ENCODE measurements at places on chromosomes 7 and 10.

GRCh38 chr7:158444501-158445420, 142.9 kb downstream of the PTPRN2 start:
- DNase-seq, result peak; percentile 72

- no peak for DNase-seq
Measured at GRCh38 chr7:122442929-122443328, 138.4 kb upstream of the FEZF1 start.

DNA sequence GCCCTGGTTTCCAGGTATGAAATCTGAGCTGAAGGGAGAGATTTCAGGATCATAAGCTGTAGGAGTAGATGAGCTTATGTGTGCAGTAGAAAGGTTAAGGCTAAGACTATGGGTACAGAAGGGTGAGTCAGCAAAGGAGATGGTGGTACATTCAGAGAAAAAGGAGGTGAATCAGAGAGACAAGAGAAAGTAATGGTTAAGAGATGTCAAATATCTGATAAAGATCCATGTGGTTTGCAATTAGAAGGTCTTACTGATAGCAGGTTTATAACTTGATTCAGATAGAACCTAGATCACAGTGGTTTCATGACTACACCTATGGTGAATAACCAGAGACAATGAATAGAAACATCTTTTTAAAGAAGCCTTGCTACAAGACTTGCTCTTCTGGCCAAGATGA, 4.5 kb upstream of the NPY start:
- no peak for DNase-seq

- DNase-seq, result no peak
Measured at GRCh38 chr7:98991141-98991540, 112.8 kb downstream of the TRRAP start.

- DNase-seq, result no peak
Measured at GRCh38 chr7:77276120-77276519, 76.5 kb upstream of the FGL2 start.

DNA sequence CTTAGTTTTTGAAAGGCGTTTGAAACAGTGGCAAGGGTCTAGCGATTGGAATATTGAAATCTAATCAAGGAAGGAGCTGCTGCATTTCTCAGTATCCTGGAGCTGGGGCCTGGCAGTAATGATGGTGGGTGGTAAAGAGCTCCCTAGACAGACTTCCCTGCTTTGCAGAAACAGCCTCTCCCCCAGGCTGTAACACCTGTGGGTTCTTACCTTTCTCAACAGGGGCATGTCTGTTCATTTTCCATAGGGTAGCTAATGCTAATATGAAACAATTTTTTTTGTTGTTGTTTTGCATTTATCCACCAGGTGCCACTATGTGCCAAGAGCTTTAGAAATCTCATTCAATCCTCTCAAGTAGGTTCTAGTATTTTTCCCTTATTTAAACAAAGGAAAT, 345.5 kb downstream of the REEP3 start:
- no peak for DNase-seq

DNA sequence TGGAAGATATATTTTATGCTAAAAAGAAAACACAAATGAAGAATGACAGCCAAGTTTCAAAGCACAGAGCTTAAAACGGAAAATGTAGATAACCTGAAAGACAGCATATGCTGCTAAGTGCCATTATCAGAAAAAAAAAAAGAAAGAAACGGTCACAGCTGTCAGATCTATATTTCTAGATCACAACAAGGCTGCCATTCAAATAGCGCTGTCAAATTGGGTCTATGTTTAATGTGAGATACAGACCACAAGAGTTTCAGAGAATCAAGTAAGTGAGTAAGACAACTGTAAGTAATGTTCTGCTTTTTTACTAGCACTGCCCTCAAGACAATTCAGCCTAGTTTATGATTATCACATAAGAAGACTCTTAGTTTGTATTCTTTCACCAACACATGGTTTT, 66.1 kb upstream of the RNF148 start:
- no peak for DNase-seq

GRCh38 chr10:78896159-78896928, 172.4 kb upstream of the ZMIZ1 start:
- no peak for DNase-seq

- DNase-seq, result no peak
Measured at GRCh38 chr7:143416565-143417149, 8.0 kb upstream of the EPHA1 start.

GRCh38 chr10:109894516-109894915, 28.8 kb downstream of the XPNPEP1 start:
- DNase-seq, result no peak

GRCh38 chr7:99254390-99254789, 18.2 kb upstream of the MYH16 start:
- DNase-seq, result no peak

GRCh38 chr10:76868098-76868977, 769.3 kb downstream of the KCNMA1 start:
- no peak for DNase-seq

DNA sequence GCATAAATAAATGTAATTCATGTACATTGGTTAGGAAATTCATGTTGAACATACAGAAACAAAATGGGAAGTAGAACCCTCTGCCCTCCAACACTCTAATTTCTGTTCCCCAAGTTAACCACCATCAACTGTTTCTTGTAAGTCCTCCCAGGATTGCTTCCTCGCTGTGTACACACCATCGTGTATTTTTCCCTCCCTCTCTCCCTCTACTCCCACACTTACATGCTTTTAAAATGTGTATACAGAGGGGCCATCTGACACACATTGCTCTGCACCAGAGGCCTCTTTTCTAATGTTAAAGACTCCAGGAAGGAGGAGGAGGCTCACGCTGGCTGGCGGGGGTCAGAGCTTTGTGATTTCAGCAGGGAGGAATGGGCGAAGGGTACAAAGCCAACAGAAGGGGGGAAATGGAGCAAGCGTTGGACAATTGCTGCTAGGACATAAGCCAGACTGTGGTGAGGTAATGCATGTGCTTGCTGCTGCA, 1.9 kb upstream of the EPHA1 start:
- DNase-seq, result no peak

GRCh38 chr10:50362547-50363125, 111.3 kb upstream of the ASAH2 start:
- no peak for DNase-seq

DNA sequence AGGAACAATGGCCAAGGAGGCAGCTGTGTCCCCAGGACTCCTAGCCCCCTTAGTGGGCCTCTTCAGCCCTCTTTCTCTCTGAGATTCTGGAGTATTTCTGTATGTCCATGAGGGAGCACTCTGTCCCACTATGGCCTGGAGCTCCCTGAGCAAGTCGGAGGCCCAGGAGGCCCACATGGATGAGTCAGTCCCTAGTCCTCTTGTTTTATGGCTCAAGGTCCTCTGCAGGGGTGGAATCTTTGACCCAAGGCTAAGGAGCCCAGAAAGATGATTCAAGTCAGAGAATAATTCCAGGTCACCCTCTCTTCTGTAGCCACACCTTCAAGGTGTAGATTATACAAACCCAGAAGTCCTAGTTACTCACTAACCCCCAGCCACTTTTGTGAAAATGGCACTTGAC, 125.6 kb downstream of the PLXNA4 start:
- no peak for DNase-seq

- no peak for DNase-seq
Measured at GRCh38 chr7:25923741-25924460, 228.1 kb upstream of the NFE2L3 start.

DNA sequence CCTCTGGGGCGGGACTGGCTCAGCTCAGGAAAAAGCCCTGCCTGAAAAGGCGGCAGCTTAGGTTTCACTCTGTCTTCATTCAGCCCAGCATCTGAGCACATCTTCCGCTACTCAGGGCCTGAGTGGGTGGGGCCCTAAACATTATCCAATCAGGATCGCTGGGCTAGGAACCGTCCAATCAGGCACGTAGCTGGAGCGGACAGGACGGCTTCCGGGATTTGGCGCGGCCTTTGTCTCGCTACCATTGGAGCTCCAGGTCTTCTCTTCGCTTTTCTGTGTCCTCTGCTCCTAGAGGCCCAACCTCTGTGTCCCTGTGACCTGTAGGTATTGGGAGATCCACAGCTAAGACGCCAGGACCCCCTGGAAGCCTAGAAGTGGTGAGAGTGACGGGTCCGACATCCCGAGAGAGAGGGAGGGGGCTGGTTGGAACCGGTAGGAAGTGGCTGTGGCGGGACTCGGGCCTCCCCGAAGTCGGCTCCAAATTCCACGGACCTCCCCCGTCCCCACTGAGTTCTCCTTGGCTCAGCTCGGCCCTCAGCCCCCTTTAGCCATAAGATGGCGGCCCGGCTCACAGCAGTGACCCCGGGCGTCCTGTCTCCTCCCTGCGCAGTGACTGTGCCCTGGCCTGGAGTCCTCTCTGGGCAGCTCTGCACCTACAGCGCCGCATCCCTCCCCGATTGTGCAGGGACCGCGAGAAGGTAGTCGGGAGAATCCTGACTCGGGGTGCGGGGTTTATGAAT, 99.1 kb downstream of the ZNF680 start:
- peak; percentile 49 for DNase-seq

- no peak for DNase-seq
Measured at GRCh38 chr7:50774319-50774718, 8.4 kb downstream of the GRB10 start.

- no peak for DNase-seq
Measured at GRCh38 chr10:31157123-31158010, 125.7 kb upstream of the ZNF438 start.

DNA sequence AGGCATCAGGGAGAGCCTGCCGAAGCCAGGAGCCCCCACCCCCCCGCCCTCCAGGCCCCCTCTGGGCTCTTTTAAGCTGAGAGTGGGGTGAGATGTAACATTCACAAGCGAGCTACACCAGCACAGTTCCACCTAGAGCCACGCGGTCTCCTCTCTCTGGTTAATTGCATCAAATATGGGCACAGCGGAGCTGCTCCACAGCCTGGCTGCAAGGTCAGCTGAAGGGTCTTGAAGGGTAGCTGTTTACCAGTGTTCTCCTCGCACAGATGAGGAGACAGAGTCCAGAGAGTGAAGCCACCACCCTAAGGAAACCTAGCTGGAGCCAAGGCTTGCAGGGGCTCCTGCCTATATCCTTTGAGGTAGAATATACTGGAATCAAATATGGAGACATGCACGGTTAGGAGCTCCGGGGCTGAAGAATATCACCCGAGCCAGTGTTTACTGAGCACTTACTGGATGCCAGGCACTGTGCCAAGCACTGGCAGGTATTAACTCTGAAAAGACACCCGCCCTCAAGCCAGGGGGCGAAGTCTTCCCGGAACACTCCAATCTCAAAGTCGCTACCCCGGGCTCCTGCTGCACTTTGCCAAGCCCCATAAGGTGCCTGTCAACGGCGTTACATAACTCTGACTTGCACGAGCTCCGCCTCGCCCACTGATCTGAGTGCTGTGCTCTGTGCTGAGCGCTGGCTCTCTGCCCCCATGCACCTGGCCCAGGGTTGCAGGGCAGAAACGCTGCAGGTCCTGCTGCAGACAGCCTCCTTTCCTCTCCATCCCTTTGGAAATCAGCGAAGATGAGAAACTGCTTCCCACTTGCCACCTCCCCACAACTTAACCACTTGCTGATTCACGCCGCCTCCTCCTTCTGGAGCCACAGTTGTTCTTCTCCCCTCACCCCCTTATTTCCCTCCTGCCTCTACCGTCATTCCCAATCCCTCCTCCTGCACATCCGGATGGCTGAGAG, 5.4 kb downstream of the CHST15 start:
- DNase-seq, result peak; percentile 47

DNA sequence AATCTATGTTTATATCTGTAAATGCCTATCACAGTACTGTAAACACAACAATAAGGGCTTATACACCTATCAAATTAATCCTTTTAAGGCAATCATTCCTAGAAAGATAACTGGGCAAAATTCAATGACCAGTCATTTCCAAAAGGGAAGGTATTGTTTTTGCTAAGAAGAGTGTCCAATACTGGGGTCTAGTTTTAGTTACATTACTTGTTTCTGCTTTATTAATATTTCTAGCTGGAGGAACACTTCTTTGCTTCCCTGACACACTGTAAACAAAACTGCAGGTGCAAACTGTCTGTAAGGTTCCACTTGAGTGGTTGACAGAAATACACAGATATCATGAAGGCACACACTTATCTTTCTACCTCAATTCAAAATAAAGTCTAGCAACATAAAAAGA, 84.2 kb upstream of the FAM133B start:
- DNase-seq, result no peak

DNA sequence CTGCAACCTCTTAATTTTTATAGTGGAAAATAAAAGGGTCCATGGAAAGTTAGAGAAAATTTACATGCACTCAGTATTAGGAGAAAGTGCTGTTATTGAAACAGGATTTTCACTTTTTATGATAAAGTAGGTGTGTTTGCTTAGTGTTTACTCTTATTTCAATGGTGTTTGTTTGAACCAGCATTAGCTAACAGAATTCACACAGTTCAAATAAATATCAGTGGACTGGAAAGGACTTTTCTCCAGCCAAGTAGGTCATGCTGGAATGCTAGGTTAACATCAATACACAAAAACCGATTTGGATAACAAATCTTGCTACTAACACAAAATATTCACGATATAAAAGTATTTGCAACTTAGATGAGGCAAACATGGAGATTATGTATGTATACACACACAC, 49.4 kb upstream of the BET1 start:
- DNase-seq, result no peak

GRCh38 chr7:84219310-84219709, 24.7 kb upstream of the SEMA3A start:
- no peak for DNase-seq

DNA sequence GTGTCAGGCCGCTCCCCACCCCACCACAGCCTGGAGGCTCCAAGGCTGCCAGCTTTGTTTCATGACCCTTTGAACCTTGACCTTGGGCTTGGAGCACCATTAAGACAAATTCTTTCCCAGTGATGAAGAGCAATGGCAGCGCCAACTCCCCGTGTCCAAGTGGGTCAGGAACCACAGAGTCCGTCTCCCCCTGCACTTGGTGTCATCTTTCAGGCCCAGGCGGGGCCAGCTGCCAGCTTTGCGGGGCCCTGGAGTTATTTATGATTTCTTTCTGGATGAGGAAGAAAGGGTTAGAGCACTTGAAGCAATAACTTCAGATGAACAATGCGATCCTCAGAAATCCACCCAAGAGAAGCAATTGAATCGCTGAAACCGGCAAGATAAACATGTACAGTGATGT, 110.8 kb downstream of the MYL10 start:
- no peak for DNase-seq

DNA sequence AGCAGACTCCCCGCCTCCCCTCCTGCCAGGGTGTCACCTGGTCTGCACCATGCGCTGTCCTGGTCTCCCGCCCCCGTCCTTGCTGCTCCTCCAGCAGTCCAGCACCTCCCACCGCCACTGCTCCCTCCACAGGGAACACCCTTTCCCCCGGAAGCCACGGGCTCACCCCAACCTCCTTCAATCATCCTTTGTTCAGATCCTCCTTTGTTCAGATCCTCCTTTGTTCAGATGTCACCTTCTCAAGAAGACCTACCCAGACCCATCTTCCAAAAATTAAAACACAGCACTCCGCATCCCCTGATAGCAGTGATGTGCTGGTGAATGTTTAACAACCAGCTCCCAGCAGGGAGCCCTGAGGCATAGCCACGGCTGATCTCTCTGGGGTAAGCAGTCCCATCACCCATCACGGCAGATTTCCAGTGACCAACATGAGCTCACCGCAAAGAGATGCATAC, 237.7 kb downstream of the USP6NL start:
- no peak for DNase-seq
